NCI-H1417 treated with DMSO at 0.1 percent for 48 hours (cell line): ENCODE measurements at places on chromosomes 5 and 9.
A peak's percentile ranks its signal among the peaks of the same experiment; 100 is the strongest.

DNA sequence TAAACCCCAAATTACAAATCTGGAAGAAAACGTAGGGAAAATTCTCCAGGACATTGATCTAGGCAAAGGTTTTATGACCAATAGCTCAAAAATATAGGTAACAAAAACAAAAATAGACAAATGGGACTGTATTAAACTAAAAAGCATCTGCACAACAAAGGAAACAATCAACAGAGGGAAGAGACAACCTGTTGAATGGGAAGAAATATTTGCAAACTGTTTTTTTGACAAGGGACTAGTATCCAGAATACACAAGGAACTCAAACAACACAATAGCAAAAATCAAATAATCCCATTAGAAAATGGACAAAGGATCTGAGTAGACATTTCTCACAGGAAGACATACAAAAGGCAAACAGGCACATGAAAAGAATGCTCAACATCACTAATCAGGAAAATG lies 386.3 kb downstream of the ENC1 start:
- DNase-seq = no peak

GRCh38 chr9:128558431-128559310 lies 6.3 kb downstream of the SPTAN1 start:
- no peak for DNase-seq

DNA sequence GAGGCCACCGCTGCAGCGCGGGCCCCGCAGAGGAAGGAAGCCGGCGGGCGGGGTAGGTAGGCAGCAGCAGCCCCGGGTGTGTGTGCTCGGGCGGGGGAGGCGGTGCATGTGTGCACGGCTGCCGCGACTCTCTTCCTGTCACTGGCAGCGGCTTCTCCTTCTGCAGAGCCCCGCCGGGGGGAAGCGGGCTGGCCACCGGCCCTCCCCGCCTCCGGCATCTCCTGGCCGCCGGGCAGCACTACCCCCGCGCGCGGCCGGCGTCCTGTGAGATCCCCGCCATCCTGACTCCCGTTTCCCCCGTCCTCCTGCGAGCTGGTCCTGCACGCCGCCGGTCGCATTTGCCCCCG lies 315 bp downstream of the PIK3R1 start:
- no peak for DNase-seq

- peak; percentile 8 for DNase-seq
These were observed 2.9 kb downstream of the OR2S2 start for GRCh38 chr9:35954942-35955546.

GRCh38 chr5:24376210-24376609 lies 268.6 kb downstream of the CDH10 start:
- no peak for DNase-seq

- no peak for DNase-seq
These were observed 111.9 kb upstream of the TARS1 start for GRCh38 chr5:33328818-33329217.

DNA sequence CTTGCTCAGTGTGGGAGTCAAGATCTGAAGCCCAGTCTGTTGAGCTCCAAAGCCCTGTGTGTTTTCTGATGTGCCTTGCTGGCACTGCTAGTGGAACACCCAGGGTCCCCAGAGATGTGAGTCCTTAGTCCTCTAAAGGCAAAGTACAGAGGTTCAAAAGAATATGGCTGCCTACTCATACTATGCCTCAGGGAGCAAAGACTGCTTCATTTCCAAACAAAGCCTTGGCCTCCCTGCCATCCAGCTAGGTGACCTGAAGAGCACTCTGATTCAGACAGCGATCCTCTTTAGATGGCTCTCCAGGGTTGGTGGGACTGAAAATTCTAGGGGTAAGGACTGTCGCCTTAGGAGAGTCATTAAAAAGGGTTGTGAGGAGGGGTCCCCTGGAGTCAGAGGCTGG lies 2.0 kb downstream of the PRLR start:
- no peak for DNase-seq

DNA sequence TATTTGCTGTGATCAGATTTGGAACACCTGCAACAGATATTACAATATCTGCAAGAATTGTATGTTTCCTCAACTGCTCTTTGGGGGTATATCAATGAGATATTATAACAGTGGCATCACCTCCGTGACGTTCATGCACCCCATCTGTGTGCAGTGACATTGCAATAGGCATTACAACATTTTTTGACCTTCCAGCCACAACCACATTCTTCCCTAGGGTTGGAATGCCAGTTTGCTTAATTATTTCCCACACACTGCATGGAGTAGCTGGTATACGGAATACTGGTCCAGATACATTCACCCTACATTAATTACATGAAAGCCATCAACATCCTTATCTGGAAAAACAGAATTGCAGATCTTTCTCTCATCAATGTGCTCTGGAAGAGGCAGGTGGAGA lies 42.3 kb downstream of the FBXO4 start:
- DNase-seq = no peak

DNA sequence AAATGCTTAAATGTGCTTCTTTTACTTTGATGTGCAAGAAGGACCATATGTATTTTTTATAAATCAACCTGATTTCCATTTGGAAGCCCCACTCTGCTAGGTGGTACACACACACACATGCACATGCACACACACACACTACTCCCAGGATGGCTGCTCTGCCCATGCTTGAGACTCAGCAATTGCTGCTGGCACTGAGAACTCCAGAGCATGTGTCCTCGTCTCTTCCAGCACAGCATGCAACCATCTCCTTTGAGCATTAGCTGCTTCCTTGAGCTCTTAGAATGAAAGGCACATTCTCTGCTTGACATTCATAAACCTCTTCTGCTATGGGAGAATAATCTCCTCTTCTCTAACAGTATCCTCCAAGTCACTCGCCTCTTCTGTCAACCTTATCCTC lies 115.9 kb downstream of the FEM1C start:
- DNase-seq = no peak

GRCh38 chr9:125942125-125942524 lies 195.0 kb downstream of the PBX3 start:
- no peak for DNase-seq
